A549 treated with Mapracorat at 1 μM for 4 hours (cell line): ENCODE measurements at places on chromosomes 2 and 18. TPM values are rescaled to one million over a fixed set of nuclear protein-coding genes. Genes with fewer than 3 reads are reported as not detected.

MC5R gene
- not detected in 5 replicates for total RNA-seq

ZNF519 gene
- 1.2 to 2.0 TPM (median 1.3 TPM) in 5 replicates for total RNA-seq

EFHD1 gene
- 4.0 to 5.0 TPM (median 4.2 TPM) in 5 replicates for total RNA-seq

POTEJ gene
- total RNA-seq = not detected in 5 replicates

NEU2 gene
- total RNA-seq = not detected in 5 replicates
